ENCODE measurements at places on chromosomes 3 and 15.

DNA sequence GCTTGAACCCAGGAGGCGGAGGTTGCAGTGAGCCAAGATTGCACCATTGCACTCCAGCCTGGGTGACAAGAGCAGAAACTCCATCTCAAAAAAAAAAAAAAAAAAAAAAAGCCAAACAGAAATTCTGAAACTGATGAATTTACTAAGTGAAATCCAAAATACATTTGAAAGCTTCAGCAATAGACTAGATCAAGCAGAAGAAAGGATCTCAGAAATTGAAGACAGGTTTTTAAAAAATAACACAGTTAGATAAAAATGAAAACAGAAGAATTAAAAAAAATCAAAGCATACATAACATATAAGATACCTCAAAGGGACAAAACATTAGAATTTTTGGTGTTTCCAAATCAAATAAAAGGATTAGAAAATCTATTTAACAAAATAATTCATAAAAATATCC is 114.4 kb downstream of the TP63 start:
- no peak for ATAC-seq

DNA sequence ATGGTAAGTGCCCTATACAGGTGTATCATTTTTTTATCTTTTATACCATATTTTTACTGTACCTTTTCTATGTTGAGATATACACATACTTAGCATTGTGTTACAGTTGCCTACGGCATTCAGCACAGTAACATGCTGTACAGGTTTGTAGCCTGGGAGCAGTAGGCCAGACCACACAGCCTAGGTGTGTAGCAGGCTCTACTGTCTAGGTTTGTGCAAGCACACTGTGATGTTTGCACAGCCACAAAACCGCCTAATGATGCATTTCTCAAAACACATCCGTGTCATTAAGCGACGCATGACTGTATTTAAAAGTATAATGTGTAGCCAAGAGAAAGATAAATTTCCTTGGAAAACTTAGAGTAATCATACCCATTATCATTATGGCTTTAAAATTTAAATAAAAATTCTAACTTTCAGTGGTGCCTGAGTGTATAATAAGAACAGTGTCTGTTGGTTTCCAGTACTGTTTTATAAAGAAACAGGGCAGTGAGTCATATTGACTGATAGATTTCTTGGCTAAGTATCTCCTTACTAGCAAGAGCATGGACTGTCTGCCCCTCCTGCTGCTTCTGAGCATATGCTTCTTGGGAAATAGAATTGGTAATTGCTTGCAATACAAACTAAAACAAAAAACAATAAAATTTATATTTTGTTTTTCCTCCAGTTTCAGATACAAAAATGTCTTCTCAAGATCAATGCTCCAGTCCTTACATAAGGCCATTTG is 18.3 kb downstream of the CALML4 start:
- peak; percentile 83 for ATAC-seq

- ATAC-seq: peak; percentile 84
These were observed 30.7 kb upstream of the CHRNB4 start for GRCh38 chr15:78671626-78672211.

DNA sequence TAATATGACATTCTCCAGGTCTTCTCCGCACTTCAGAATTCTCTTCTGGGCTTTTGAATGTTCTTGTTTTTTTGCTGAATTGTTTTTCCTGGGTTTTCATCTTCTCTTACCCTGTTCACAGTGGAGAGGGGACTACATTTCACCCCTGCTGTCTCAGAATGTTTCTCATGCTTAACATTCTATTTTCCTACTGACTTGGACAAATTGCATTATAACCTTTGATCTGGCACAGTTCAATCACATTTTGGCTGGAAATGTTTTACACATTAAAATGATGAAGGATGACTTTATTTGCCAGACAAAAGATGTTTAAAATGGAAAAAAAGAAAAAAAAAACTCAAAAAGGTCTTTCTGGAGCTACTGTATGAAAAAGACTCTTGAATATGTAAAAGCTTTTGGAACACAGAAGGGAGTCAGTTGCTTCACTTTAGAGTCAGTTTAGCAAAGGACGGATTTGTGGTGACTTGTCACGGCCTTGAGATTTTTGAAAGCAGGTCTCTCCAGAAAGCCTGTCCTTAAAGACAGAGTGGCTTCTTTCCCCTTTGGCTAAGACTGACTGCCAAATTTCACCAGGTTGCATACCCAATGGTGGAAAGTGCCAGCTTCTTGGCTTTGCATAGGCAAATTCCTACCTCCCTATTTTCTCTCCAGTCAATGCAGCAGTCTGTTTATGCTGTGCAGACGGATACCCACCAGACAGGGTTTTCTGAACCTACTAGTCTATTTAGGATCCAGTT is 401.0 kb upstream of the TBL1XR1 start:
- ATAC-seq: peak; percentile 45

DNA sequence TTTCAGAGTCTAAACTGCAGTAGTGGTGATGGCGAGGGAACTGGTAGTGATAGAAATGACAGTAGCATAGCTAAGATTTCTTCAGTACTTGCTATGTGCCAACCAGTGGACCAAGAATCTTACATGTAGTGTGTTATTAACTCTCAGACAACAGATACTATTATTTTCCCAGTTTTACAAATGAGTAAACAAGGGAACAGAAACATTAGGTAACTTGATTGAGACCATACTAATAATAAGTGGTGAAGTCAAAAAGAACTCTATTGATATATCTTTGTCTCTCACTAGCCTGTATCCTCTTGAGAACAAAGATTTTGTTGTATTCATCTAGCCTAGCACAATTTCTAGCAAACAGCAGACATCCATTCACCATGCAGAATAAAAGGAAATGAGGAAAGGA is 250.1 kb downstream of the ZBTB20 start:
- no peak for ATAC-seq

GRCh38 chr3:17733215-17733614 is 9.2 kb downstream of the TBC1D5 start:
- no peak for ATAC-seq

GRCh38 chr15:60485365-60486055 is 6.6 kb upstream of the ICE2 start:
- ATAC-seq: no peak

- peak; percentile 78 for ATAC-seq
These were observed 3.7 kb downstream of the BMF start for GRCh38 chr15:40104865-40105516.

DNA sequence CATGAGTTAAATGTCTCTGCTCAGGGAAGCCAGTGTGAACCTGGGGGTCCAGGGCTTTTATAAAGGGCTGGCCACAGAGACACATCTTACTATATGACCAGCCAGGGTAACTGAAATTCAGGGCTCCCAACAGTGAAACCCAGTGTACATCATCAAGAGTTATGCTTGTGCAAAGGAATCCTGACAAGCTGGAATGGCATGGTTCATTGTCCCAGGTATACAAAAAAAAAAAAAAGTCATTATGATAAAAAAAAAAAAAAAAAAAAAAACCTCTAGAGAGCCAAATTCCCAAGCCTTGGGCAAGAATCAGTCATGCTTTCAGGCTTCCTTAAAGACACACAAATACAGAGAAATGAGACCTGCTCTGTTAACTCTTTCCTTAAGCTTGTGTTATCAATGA is 452.0 kb downstream of the GABRG3 start:
- ATAC-seq: no peak

GRCh38 chr3:98734306-98734705 is 28.8 kb upstream of the ST3GAL6 start:
- ATAC-seq: no peak

DNA sequence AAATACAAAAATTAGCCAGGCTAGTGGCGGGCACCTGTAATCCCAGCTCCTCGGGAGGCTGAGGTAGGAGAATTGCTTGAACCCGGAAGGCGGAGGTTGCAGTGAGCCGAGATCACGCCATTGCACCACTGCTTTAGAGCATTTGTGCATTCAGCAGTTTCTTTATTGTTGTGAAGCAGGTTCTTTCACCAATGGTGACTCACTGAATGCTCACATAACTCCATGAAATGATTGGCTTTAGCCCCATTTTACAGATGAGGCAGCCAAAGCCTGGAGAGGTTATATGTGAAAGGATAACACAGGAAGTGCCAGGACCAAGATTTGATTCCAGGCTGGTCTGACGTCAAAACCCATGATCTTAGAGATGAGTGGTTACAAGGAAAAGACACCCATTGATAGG is 195.2 kb downstream of the SLCO3A1 start:
- ATAC-seq: no peak

- no peak for ATAC-seq
These were observed 66.4 kb upstream of the CCNL1 start for GRCh38 chr3:157226173-157226847.

DNA sequence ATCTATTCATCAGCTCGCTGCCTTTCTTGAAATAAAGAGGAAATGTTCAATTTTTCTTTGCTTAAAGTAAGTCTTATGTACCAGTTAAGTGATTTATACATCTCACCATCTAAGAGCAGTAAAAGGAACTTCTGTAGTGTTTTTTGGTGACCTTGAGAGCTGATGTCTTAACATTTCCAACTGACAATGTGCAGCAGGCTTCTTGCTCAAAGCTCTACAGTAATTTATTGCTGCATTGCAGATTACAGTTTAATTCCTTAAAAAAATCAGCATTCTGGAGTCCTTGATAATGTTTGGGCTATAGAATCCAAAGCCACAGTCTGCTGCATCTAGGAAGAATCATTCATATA is 61.6 kb downstream of the DIPK2A start:
- no peak for ATAC-seq

- no peak for ATAC-seq
These were observed 36.6 kb downstream of the TM4SF4 start for GRCh38 chr3:149511040-149511626.

- ATAC-seq: peak; percentile 5
These were observed 4.2 kb upstream of the MAGEF1 start for GRCh38 chr3:184715943-184716621.

GRCh38 chr3:72652395-72652794 is 195.8 kb downstream of the SHQ1 start:
- no peak for ATAC-seq

DNA sequence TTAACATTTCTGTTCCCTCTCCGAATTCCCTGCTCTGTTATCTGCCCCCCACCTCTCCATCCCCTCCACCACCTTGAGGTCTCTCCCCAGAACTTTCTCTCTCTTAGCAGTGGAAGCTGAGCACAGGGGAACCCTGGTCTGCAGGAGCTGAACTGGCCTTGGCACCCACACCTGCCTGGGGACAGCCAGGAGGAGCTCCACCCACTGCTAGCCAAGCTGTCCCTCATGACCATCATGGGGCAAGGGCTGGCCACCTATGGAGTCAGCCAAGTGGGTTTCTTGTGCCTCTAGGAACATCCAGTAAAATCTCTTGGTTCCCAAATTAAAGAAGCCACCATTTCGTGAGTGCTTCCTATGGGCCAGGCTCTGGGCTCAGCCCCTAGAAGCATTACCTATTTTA is 276.4 kb upstream of the TLE3 start:
- ATAC-seq: no peak

DNA sequence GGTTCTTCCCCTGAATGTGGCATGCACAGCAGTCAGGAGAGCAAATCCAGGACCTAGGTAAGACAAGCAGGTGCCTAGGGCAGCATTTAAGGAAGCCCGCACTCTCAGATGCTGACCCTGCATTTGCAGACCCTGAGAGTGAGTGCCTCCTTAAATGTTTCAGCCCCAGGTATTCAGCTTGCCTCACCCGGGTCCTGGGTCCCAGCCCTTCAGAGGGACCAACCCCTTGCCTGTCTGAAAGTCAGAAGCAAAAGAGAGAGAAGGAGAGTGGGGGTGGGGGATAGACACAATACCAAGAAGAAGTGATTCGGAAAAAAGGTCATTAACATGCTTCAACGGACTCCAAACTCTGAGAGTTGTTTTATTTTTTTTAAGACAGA is 75.0 kb downstream of the MEGF11 start:
- ATAC-seq: no peak

DNA sequence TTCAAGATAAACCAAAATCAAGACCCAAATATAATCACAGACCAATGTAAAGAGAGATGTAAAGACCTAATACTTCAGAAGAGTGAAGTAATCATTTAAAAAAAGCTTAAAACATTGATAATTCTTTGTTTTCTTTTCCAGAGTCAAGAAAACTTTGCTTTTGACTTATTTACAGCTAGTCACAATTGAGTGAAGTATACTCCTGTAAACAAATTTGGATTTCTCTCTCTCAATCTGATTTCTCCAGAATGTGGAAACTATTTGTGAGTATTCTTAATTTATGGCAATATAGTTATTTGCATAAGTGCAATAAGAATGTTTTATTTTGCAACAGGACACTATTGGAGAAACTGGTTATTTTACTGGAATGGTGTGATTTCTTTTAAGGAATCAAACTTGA is 43.7 kb upstream of the ZBTB20 start:
- ATAC-seq: no peak

DNA sequence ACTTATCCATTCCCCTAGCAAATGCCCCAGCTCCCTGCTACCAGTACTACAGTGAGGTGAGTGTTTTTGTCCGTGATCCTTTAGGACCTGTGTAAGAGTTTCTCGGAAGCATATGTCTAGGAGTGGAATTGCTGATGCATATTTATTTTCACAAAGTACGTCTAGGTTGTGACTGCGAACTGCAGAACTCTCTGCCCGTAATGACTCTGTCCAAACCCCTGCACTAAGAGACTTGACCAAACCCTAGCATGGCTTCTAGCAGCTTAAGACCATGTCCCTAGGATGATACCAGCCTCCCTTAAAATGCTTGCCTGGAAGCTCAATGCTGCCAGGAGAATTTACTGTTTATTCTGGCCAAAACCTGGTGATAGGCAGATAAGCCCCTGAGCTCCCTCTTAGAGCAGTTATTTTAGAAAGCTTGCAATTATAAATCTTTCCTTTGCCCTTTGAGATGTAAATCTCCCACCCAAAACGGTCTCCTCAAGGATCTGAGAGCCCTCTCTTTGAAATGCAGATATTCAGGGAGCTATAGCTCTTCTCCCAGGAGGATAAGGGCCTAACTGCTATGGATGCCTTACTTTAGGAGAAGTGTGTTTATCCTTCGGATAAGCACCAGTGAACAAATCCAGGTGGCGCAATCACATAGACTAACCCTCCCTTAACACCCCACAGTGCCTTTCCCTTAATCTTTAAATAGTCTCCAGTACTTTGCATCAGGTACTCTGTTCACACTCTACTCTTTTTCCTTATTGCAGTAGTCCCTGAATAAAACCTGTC is 14.7 kb upstream of the CA12 start:
- ATAC-seq: no peak

GRCh38 chr15:42206406-42206805 is 1.7 kb downstream of the VPS39 start:
- ATAC-seq: no peak

- no peak for ATAC-seq
These were observed 20.8 kb downstream of the VGLL4 start for GRCh38 chr3:11622586-11623550.

- ATAC-seq: no peak
These were observed 147.5 kb downstream of the FILIP1L start for GRCh38 chr3:99966662-99967416.

DNA sequence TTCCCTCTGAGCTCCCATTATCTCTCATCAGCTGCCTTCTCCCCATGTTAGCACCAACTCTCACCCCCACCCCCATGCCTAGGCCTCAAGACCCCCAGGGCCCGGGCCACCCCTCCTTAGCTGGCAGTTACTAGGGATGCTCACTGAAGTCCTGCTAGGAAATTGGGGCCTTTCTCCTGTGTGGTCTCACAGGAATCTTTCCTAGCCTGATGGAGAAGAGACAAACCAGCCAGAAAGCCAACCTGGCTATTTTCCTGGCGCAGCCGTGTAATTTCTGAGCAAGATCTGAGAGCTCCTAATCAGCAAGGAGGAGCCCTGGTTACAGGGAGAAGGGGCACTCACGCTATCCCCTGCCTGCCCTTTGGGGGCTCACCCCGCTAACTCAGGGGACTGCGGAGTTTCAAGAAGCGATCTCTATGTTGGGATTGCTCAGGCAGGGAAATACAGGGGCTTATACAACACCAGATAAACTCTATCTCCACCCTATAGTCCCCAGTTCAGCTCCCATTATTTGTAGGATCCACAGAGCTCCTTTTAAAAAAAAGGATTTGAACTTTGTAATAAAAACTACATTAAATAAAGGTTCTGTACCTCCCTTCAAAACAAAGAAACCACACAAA is 25.2 kb downstream of the NR2F2 start:
- no peak for ATAC-seq

All from SK-N-SH treated with all-trans-retinoic acid at 6 μM for 48 hours (cell line).